Aortic smooth muscle cell (primary cell): ENCODE measurements at places on chromosomes 6 and 20. TPM values are rescaled to one million over a fixed set of nuclear protein-coding genes. Genes with fewer than 3 reads are reported as not detected.

TTBK1 gene
- total RNA-seq, result under 0.01 TPM in 2 replicates

SPEF1 gene
- total RNA-seq, result 0.12 and 0.13 TPM in 2 replicates

NHSL1 gene
- total RNA-seq, result 4.3 and 4.6 TPM in 2 replicates

SLC12A5 gene
- 0.06 TPM in 1 of 2 replicates, not detected in the other for total RNA-seq

SLA2 gene
- total RNA-seq, result not detected in 2 replicates

VPS52 gene
- 45.0 and 52.2 TPM in 2 replicates for total RNA-seq

IL17F gene
- total RNA-seq, result not detected in 2 replicates

MYCT1 gene
- 3.7 and 4.1 TPM in 2 replicates for total RNA-seq

RIPPLY2 gene
- not detected in 2 replicates for total RNA-seq

C20orf144 gene
- 0.12 and 0.13 TPM in 2 replicates for total RNA-seq

HCK gene
- total RNA-seq, result not detected in 2 replicates

TXLNB gene
- 0.13 and 0.19 TPM in 2 replicates for total RNA-seq

CENPB gene
- total RNA-seq, result 116 and 144 TPM in 2 replicates

TAGAP gene
- not detected in 2 replicates for total RNA-seq

ATP5F1E gene
- 38.8 and 49.7 TPM in 2 replicates for total RNA-seq

COL21A1 gene
- 9.5 and 28.5 TPM in 2 replicates for total RNA-seq

LINC00237 gene
- not detected in 2 replicates for total RNA-seq

PRKN gene
- total RNA-seq, result 3.2 and 4.2 TPM in 2 replicates

SAPCD1 gene
- total RNA-seq, result 1.8 and 1.9 TPM in 2 replicates

NELFCD gene
- total RNA-seq, result 48.4 and 50.1 TPM in 2 replicates

TMEM217 gene
- 1.3 and 1.8 TPM in 2 replicates for total RNA-seq

PPP1R14C gene
- 11.3 and 22.9 TPM in 2 replicates for total RNA-seq

IMPG1 gene
- total RNA-seq, result not detected in 2 replicates

SLC32A1 gene
- total RNA-seq, result not detected in 2 replicates

KCNK16 gene
- total RNA-seq, result not detected in 2 replicates

SUPT3H gene
- 5.7 and 7.3 TPM in 2 replicates for total RNA-seq

RIPOR2 gene
- 0.87 and 5.4 TPM in 2 replicates for total RNA-seq

AIF1 gene
- not detected in 2 replicates for total RNA-seq

SUMO4 gene
- 1.3 and 1.6 TPM in 2 replicates for total RNA-seq

SLC52A3 gene
- total RNA-seq, result not detected in 2 replicates

SRC gene
- total RNA-seq, result 11.6 and 17.2 TPM in 2 replicates

NOL7 gene
- total RNA-seq, result 54.4 and 60.1 TPM in 2 replicates

GLP1R gene
- total RNA-seq, result not detected in 2 replicates

KCNB1 gene
- under 0.01 and 0.19 TPM in 2 replicates for total RNA-seq

CLDN20 gene
- not detected in 2 replicates for total RNA-seq

RAB44 gene
- total RNA-seq, result under 0.01 TPM in 1 of 2 replicates, not detected in the other
